ENCODE measurements at places on chromosomes 11 and 22.

GRCh38 chr22:45504373-45505341 lies 2.0 kb downstream of the FBLN1 start:
- peak; percentile 77 for DNase-seq

DNA sequence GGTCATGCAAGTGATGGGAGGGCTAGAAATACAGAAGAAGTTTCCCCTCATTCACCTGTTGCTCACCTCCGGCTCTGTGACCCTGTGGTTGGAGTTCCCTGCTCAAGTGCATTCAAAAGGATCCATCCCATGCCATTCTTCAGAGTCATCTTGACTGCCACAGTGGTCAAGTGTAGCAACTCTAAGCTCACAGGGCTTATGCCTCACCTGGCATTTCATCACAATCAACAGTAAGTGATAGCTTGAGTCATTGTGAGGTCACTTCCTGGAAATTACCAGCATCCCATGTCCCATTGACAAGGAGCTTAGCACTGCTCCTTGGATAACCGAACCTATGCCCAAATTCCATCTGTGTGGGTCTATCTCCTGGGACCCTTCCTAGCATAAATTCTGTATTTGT lies 55.6 kb downstream of the OR4C45 start:
- DNase-seq = no peak

GRCh38 chr11:68669301-68670090 lies 14.8 kb upstream of the GAL start:
- DNase-seq = no peak

DNA sequence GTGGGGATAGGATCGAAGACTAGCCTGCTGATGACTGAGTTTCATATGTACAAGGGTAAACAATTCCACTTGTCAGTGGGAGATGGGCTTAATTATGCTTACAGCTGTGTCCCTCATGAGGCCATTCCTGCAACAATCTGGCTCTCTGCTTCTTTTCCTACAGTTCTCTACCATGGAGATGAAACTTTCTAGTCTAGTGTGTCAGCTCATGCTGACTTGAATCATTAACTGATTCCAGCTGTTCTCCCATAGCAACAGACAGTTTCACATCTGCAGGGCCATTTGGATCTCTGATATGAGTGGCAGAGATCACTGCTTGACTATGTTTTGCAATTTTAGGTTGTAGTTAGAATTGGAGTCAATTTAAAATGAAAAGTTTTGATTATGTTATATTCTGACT lies 1251.7 kb upstream of the RAG2 start:
- no peak for DNase-seq

GRCh38 chr22:50078761-50079160 lies 6.5 kb downstream of the MLC1 start:
- DNase-seq = peak; percentile 55

DNA sequence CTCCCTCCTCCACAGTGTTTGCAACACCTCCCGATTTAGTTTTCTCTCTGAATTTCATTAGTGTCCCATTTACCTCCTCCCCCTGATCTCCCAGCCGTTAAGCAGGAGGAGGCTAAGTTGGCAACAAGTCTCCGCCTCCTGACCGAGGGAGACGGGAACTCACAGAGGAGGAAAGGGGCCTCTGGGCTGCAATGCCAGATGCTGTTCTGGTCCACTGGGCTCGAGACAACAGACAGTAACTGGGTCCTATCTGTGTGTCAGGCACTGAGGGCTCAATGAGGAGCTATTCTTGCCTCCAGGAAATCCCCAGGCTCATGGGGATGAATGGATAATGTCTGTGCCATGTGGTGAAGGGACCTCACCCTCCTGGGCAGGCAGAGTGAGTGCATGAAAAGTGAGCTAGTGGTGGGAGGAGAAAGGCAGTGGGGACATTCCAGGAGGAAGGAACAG lies 228.1 kb downstream of the TENM4 start:
- no peak for DNase-seq

GRCh38 chr11:113172382-113172951 lies 141.9 kb upstream of the TTC12 start:
- DNase-seq = no peak

DNA sequence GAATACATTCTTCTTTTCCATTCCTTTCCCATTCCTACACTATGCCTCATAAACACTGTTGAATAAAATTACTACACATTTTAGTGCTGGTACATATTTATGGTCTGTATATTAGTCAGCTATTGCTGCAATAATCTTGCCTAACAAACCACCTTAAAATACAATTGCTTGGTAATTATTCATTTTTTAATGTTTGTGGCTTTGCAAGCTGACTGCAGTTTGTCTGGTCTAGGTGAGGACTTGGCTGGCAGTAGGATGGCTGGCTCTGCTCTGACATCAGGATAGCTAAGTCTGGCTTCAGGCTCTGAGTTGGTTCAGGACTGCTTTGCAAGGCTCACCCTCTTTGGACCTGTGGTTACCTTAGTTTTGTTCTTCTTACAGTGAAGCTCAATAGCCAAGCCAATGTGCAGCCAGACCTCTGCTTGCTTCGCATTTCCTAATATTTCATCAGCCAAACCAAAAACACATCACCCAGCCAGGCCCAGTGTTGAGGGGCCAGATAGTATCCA lies 913.4 kb upstream of the RAG2 start:
- DNase-seq = no peak

GRCh38 chr11:43871051-43871450 lies 9.6 kb upstream of the ALKBH3 start:
- DNase-seq = no peak

GRCh38 chr11:65928667-65929066 lies 9.4 kb downstream of the DRAP1 start:
- DNase-seq = no peak

GRCh38 chr11:68308068-68308467 lies 4.3 kb upstream of the LRP5 start:
- no peak for DNase-seq

DNA sequence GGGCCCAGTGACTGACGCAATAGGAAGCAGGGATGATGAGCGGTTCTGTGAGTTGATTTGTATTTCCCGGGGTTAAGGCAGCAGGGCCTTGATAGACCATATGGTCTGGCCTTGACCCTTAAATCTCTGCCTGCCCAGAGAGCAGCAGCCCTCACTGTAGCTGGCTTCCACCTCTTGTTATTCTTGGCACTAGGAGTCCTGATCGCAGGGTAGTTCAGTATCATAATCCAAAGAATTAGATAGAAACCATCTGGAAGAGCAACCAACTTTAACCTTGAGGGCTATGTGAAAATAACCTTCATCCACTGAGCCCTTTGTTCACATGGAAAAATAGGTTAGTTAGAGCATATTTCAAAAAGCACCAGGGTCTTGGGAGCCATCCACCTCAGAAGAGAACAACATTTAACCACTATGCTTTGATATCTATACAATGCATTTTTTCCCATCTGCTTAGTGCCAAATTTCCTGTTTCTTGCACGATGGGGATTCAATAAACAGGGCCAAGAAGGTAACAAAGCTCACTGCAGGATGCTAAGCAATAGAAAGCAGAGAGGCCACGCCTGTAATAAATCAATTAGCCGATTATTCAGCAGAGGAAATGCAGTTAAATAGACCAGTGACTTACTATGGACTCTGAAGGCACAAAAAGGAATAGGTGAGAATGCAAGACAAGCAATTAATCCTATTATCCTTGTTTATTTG lies 761.3 kb downstream of the OPCML start:
- DNase-seq = peak; percentile 82

DNA sequence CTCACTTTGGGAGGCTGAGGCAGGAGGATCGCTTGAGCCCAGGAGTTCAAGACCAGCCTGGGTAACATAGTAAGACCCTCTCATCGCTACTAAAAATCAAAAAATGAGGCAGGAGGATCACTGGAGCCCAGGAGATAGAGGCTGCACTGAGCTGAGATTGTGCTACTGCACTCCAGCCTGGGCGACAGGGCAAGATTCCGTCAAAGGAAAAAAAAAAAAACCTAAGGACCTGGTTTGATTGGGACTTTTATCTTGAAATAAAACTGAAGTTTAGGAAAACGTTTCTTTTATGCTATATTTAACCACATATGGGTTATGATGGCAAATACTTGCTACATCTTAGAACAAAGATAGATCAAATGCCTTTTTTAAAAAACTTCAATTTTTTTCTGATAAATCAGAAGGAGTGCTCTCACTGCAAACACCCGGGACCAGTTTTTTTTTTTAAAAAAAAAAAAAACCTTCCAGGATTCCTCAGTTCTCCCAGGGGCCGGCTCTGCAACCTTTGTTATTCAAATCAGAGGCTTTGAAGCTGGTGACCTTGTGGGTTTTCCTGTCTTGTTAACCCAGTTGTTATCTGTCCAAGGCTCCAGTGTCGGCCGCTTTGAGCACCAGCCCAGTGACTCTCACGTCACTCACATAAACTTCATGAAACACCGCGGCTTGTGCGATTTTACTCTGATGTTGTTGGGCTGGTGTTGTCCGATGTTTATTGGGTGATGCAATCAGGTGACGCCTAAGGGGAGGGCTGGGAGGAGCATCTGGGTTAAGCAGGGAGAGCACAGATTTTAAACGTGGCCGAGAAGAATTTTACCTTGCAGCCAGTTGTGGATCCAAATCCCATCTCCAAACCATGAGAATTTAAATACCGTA lies 24.7 kb upstream of the SLC22A12 start:
- DNase-seq = peak; percentile 73

- DNase-seq = no peak
These were observed 97.7 kb upstream of the PARVA start for GRCh38 chr11:12279672-12280108.

- DNase-seq = no peak
These were observed 38.1 kb downstream of the RRP8 start for GRCh38 chr11:6565325-6565724.

GRCh38 chr11:25859776-25860175 lies 472.2 kb upstream of the ANO3 start:
- DNase-seq = no peak

GRCh38 chr11:59802639-59803176 lies 7.9 kb downstream of the MRPL16 start:
- DNase-seq = peak; percentile 30

DNA sequence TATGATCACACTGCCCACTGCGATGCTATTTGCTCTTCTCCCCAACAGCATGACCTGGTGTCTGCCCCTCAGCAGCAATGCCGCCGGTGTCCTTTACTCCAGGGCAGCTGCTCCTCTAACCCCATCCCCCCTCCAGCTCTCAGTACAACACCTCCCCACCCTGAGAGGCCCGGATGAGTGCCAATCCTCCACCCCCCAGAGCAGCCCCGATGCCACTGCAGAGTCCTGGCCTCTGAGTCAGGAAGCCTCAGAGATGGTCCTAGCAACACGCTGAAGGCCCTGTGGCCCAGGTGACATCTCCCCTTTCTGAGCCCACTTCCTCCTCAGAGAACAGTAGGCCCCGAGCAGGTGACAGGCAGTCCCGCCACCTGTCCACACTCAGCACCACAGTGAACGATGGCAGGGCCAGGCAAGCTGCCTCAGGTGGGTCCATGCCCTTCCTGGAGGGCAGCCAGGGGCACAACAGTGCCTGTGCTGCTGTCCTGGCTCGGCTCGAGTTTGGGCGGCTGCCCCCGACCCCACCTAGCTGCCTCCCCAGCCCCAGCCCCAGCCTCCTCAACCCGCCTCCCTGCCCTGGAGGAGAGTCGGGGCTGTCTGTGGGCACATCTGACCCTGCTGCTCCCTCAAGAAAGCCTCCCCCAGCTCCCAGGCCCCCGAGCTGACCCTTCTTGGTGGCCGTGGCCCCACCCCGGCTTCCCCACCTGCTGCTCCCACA lies 3.9 kb upstream of the NDUFS8 start:
- DNase-seq = no peak

GRCh38 chr11:62411524-62411923 lies 7.3 kb upstream of the SCGB1A1 start:
- DNase-seq = no peak

GRCh38 chr22:42929838-42930155 lies 72.7 kb upstream of the ARFGAP3 start:
- DNase-seq = no peak

- DNase-seq = no peak
These were observed 162.9 kb upstream of the POU2AF2 start for GRCh38 chr11:111082664-111083063.

GRCh38 chr11:93757301-93757700 lies 15.8 kb downstream of the C11orf54 start:
- DNase-seq = no peak

DNA sequence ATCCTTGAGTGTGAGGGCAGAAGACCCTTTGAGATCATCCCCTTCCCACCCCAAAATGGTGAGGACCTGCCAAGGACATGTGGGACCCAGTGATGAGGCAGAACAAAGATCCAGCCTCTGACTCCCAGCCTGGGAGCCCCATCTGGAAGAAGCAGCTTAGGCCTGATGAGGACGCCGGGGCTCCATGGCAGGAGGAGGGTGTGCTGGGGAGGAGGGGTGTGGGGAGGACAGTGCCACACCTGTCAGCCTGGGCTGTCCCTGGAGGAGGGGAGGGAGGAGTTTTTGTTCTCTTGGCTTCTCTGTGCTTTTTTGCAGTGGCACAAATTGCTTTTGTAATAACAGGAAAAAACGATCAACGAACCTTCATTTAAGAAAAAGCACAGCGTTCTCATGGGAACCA lies 44.4 kb upstream of the DAGLA start:
- DNase-seq = peak; percentile 75

DNA sequence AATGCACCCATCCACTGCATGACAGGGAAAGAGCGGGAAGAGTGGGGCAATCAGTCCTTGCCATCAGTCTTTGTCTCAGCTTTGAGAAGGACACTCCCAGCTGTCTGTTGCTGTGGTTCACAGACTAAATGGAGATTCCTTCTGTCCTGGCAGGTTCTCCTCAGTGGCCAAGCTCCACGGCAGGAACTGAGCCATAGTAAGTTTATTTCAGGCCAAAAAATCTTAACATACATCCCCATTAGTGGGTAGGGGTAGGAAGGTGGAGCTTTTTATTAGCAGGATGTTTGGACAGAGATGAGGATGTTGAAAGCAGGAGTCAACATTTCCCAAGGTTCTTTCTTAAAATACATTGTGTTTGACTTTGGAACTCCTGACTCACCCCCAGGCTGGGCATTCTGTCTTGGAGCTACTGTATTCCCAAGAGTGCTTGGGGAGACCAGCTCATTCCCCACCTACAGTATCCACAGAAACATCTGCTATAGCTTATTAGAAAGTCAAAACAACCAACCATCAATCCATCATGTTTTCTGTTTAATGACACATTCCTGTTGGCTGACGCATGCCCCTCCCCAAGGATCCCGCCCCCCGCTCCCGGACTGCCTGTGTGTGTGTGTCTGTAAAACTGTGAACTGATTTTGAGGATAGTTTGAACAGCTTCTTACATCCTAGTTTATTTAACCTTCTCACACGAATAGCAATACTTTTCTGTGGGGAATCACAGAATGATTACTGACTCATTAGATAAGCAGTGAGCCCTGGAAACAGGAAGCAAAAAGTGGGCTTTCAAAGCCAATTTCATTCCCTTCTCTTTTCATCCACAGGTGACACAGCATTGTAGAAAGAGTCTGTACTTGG lies 109.5 kb downstream of the CCDC81 start:
- no peak for DNase-seq
